ENCODE measurements at places on chromosomes 11 and 22. TPM values are rescaled to one million over a fixed set of nuclear protein-coding genes. Genes with fewer than 3 reads are reported as not detected.

DNA sequence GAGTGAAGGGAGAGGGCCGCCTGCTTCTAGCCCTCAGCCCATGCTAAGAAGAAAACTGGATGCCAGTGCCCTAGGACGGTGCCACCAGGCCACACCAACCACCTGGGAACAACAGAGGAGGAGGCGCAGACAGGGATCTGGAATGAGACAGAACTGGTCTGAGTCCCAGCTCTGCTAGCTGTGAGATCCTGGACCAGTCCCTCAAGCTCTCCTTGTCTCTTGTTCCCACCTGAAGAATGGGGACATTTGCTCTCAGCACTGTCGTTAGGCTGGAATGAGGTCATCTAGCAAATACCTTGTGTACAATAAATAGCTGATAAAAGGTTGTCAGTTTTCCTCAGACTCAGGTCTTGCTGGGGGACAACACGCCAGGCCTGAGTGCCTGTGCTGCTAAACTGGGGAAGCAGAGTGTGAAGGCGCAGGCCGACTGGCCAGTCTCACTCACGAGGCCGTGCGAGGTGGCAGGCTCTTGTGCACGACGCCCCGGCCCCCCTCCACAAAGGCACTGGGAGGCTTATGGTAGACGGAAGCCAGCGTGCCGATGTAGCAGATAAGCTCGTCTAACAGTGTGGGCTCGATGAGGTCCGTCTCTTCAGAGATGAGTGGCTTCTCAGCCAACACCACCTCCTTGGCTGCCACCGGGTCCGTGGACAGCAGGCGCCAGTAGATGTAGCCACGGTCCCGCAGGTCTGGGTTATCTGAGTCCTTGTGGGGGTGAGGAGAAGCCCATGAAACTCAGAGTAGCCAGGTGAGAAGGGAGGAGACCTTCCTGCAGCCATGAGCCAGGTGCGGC is 25.8 kb upstream of the RASL10A start:
- no peak for DNase-seq

DNA sequence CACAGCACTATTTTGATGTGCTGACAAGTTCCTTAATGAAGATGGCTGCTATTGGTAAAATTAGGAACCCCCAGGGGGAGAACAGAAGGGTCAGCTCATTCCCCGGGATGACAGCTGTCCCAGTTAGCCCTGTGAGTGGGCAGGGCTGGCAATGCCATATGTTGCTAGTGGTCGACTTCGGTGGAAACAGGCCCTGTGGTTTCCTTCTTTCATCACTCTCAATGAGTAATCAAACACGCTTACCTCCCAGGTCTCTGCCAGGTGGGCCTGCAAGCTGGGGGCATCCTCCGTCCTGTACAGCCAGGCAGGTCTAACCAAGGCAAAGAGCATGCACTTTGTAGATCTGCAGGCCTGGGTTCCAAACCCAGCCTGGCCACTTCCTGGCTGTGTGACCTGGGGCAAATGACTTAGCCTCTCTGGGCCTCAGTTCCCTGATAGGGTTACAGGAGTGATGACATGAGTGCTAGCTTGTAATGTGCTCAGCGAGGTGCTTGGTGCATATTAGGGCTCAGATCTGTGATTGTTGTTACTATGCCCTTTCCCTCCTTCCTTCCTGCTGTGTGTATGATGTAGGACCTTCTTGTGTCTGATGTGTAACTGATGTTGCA is 85.2 kb downstream of the TSPAN18 start:
- DNase-seq: no peak

DNA sequence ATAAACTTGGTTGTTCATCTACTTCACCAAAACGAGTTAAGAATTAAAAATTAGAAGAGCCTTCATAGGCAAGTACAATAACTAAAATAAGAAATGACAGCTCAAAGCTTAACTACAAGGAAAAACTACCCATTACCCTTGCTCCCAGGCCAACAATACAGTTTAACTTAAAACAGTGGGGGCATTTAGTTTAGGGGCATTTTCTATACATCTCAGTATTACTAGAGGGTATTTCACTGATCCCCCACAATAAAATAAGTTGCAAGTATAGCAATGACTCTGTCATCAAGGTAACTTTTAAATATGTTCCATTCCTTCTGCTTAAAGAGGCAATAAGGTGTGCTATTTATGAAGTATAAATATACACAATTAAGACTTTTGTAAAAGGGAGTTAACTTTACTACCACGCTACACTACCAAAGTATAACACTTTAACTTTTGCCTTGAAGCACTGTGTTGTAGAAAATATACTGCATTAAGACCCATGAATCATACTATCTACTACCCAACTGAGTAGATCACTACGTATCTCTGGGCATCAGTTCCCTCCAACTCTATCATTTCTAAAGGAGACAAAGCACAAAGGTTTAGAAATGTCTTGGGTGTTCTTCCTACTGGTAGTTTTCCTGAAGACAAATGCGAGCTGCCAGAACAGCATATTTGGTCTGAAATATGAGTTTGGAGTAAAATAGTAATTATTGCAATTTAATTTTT is 29.8 kb downstream of the CHORDC1 start:
- no peak for DNase-seq

DNA sequence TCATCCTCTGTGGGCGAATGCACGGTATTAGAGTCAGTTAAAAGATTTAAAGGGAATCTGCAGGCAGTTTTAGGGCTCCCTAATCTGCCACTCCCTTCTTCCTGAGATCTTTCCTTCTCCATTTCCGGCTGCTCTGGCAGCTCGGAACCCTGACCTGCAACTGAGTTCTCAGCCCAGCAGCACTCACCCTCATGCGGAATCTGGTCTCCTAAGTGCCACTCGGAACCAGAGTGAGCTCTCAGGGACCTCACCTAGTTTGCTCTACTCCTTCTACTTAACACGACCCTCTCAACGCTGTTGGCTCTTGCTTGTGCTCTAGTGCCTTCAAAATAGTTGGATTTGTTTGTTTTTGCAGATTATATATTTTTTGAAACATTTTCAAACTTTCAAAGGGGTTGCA is 19.3 kb upstream of the IL10RA start:
- DNase-seq: no peak

The NRIP3 gene
- polyA plus RNA-seq: 31.5 TPM

DNA sequence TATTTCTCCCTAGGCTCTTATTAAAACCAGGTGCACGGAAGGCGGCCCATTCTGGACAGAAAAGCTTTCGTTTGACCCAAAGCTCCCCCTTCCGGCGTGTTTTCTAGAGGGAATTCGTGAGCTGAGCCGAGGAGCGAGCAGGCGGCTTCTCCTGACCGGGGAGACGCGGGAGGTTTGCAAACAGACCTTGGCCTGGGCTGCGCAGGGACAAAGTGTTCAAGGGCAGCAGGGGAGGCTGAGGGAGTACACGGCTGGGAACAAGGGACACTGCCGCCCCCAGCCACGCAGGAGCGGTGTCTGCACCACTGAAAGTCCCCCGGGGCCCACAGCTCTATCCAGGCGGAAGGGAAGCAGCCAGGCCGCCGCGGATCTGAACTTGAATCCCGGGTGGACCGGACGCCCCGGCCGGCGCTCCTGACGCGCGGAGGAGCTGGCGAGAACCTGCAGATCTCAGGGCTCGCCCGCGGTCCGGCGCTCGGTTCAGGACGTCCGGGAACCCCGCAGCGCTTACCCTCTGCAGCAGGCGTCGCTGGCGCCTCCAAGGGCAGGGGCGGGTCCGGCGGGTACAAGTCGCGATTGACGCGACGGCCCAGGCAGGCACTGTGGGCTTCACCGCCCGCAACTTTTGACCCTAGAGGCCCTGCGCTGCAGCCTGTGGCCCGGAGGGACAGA is 101.9 kb downstream of the WT1 start:
- DNase-seq: peak; percentile 84

GRCh38 chr11:16923987-16924386 is 90.2 kb downstream of the PLEKHA7 start:
- no peak for DNase-seq

GRCh38 chr11:123760894-123761293 is 6.6 kb upstream of the OR6X1 start:
- no peak for DNase-seq

GRCh38 chr22:46484156-46484860 is 53.1 kb downstream of the CELSR1 start:
- no peak for DNase-seq

DNA sequence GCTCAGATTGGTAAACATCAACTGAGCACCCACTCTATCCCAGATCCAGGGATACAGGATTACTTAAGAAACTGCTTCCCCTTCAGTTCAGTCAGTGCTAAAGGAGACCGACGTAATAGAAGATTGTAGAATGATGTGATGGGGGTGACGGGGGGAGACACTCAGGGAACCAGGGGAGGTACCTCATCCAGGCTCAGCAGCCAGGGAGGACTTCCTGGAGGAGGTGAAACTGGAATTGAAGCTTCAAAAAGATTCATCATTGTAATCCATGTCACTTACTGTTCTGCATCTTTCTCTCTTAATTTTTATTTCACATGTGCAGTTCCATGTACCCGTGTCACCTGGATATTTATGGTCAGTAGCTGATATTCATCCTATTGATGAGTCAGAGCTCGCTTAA is 19.1 kb upstream of the TEF start:
- DNase-seq: no peak

The MYOD1 gene
- 0.12 TPM for polyA plus RNA-seq

The RASL10A gene
- 5.2 TPM for polyA plus RNA-seq

The WT1 gene
- polyA plus RNA-seq: 2.2 TPM

The PTGDR2 gene
- 3.8 TPM for polyA plus RNA-seq

DNA sequence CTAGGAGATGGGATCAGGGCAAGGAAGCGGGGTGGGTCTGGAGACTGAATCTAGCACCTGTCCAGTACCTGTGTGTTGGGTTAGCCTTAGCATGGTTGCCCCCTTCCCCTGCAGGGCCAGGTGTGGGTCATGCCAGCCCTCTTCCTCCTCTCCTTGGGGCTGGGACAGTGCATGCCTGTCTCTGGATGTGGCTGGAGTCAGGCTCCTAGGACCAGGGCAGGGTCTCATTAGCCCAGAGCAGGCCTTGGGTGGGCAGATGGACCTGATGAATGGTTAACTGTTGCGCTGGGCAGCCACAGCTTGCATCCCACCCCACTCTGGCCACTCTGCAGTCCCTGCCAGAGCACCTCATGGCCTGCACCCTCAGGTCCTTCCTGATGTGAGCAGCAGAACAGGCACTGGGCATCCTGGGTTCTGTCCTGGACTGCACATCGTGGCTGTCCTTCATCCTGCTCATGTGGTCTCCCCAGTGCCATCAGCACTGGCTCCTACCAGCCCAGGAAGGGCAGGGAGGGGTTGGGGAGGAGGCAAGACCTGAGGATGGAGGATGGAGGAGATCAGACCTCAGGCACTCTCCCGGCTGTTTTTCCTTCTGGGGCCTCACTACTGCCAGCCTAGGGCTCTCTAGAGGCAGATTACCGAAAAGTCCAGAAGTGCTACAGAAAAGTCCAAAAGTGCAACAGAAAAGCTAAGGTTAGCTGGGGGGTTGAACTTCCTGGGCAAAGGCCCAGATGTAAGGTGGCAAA is 12.8 kb upstream of the CHRM1 start:
- no peak for DNase-seq

GRCh38 chr11:117917591-117918151 is 11.5 kb downstream of the TMPRSS13 start:
- DNase-seq: no peak

DNA sequence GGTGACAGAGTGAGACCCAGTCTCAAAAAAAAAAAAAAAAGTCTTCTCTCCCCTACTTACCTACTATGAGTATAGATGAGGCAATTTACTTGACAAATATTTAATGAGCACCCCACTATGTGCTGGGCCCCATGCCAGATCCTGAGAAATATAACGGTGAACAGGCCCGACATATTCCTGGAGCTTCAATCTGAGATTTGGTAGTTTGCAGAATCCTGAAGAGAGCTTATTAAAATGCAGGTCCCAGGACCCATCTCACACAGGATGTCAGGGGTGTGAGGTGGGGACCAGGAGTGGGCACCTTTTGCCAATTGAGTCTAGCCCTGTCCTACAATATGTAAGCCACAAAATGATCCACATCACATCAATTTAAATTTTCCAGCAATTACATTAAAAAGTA is 44.0 kb downstream of the KCNJ4 start:
- no peak for DNase-seq

The OSBP gene
- polyA plus RNA-seq: 35.9 TPM

The SMTNL1 gene
- polyA plus RNA-seq: 0.93 TPM

DNA sequence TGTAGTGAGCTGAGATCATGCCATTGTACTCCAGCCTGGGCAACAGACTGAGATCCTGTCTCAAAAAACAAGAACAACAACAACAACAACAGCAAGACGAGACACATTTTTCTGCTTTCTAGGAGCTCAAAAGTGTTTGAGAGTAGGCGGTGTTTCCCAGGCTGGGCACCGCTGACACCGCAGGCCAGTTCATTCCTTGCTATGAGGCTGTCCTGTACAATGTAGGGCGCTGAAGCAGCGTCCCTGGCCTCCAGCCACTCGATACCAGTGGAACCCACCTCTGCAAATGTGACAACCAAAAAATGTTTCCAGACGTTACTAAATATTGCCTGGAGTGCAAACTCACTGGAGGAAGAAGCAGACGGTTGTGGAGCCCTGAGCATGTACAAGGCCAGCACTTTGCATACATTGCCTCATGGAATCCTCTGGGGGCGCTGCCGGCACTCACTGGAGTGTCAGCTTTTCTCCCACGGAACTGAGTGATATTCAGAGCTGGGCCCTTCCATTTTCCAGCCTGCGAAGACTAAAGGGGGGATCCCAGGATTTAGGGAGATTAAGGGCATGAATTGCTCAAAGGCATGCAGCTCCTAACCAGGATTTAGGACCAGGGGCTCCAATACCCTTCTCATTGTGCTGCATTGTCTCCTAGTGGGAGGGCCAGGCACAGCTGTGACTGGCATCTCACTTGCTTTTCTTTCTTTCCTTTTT is 5.8 kb upstream of the MIEF1 start:
- DNase-seq: no peak

GRCh38 chr11:112297248-112297866 is 36.7 kb upstream of the PLET1 start:
- no peak for DNase-seq

The CD248 gene
- 44.0 TPM for polyA plus RNA-seq

DNA sequence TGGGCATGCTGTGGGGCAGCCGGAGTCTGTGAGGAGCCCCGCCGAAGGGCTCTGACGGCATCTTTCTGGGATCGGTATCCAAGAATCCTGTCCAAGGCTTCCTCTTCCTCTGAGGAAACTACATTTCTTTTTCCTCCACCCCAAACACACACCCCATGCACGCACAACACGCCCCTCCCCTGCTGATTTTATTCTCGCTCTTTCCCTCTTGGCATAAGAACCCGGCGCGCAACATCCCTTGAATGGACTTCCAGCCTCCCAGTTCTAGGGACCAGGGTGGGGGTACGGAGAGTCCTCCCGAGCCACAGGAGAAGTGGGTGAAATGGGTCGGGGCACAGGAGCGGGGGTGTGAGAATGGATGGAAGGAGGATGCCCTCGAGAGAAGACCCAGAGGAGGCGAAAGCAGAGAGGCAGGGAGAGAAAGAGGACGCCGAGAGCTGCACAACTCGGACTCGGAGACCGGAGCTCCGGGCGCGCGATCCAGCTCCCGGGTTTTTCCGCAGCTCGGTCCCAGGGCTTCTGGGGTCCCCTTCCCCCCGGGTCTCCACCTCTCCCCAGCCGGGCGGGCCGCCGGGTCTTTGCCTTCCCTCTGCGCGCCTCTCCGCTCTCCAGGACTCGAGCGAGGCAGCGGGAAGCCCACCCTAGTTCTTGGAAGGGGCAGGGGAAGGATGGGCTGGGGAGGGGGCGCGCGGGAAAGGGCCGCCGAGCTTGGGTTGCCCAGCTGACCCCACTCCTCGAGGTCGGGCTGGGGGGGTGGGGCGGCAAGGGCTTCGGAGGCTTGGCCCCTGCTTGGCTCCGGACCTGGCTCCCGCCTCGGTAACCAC is 1.5 kb upstream of the LARGE1 start:
- DNase-seq: peak; percentile 55

GRCh38 chr11:13629779-13630178 is 38.7 kb upstream of the FAR1 start:
- no peak for DNase-seq

The FIBIN gene
- polyA plus RNA-seq: 67.8 TPM

GRCh38 chr22:32799496-32799895 is 2.0 kb upstream of the TIMP3 start:
- no peak for DNase-seq

Measured in spinal cord (tissue), 10 donors.